Trophoblast cell (in vitro differentiated cells and primary cell): ENCODE measurements at places on chromosomes 12 and 14.
A peak's percentile ranks its signal among the peaks of the same experiment; 100 is the strongest.

GRCh38 chr12:46933947-46934346 lies 108.2 kb upstream of the SLC38A4 start:
- DNase-seq = peak; percentile 52

DNA sequence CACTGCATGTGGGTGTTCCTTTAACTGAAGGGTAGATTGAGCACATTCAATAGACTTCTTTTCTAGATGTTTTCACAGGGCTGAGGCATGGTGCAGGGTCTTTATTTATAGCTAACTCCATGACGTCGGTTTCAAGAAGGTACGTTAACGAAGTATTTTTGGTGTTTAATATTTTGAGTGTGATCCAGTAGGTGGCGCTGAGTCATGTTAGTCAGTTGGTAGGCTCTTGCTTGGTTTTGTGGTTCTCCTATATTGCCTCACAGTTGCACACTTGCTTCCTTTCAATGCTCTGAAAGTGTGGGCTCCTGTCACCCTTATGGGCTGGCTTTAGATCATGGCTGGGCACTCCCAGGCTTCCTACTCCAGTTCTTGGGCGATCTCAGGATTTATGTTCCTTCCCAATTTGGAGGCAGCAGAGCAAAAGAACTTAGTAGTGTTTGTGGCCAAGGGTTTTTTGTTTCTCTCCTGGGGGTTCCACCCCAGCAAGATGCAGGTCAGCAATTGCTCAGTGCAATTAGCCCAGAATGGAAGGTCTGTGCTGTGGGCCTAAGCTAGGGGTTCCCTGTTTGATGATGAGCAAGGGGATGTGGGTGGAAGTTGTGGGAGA lies 471.6 kb upstream of the FOXG1 start:
- no peak for DNase-seq

DNA sequence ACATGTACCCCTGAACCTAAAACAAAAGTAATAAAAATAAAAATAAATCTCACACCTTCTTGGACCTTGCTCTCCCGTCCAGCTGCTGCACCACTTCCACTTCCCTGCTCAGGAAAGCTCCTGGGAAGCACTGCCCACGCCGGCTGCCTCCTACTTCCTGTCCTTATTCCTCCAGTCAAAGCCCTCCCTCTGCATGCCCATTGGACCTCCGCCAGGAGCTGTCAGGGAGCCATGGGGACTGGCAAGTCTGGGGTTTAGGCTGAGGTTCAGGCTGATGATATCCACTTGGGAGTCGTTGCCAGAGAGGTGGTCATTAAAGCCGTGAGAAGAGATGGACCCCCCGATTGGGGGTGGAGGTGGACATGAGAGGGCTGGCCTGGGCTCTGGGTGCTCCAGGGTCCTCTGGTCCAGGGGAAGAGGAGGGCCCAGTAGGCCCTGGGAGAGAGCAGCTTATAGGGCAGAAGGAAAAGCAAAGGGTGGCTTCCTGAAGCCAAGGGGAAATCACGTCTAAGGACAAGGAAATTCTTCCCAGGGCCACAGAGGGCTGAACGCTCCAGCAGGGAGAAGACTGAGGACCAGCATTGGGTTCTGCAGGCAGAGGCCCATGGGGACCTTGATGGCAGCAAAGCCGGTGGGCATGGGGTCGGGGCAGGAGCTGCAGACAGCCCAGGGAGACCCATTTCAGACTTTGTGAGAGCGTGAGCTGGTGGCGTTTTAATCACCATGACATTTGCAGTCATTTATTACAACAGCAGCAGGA lies 78.7 kb downstream of the FZD10 start:
- no peak for DNase-seq

DNA sequence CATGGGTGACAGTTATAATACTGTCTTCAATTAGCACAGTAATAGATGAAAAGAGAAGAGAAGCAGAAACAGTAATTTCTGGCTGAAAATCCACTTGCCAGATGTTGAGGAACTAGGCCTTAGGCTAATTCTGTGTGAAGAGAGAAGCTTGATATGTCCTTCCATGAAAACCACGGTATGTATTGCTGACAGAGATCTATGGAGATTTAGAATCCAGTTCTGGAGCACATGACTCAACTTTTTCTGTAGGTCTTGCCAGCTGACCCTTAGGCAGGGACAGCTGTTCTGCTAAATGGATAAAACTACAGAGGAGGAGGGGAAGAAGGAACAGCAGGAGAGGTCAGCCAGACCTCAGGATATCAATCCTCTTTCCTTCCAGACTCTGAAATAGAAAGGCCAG lies 211.5 kb downstream of the PRKD1 start:
- no peak for DNase-seq

DNA sequence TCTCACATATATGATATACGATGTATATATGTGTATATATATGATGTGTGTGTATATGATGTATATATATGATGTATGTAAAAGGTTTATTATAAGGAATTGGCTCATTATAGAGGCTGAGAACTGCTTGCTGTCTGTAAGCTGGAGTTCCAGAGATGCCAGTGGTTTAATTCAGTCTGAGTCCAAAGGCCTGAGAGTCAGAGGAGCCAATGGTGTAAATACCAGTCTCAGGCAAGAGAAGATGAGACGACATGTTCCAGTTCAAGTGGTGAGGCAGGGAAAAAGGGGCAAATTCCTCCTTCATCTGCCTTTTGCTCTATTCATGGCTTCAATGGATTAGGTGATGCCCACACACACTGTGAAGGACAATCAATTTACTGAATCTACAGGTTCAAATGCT lies 17.1 kb upstream of the STYK1 start:
- no peak for DNase-seq

DNA sequence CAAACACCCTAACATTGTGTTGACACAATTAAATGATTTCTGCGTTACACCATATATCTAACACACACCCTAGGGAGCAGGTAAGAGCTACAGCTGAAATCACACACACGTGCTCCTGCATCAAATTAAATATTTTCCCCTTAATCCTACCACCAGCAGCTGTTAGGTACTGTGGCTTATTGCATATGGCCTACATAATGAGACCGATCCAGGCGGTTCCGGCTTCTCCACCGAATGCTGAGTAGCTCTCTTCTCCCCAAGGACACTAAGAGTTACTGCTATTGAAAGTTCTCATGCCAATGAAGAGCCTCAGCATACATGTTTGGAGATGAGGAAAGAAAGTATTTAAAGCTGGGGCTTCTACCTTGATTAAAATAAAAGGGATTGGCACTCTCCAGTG lies 472.2 kb upstream of the STXBP6 start:
- DNase-seq = no peak

DNA sequence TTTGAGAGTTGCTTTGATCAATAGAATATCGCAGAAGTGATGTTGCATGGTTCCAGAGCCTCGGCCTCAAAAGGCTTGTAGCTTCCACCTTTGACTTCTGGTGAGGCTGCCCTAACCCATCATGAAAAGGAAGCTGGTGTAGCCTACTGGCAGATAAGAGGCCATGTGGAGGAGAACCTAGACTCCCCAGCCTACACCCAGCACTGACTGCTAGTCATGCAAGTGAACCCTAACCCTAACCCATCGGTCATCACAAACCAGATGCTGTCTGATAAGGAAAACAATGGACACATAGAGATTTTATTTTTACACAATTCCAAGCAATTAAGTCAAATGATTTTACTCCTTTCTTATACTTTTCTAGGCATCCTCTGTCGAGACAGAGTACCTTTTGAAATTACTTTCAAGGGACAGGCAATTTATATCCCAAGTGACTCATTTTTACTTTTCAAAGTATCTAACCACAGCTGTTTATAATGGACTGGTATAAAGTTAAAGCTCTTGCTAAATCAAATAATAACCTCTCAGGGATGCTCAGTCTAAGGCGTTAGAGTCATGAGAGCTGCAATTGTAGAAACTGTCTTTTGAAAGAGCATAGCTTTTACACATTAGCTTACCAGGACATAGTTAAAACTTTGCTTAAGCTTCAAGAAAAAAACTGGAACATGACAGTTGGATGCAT lies 17.6 kb downstream of the PTPRB start:
- no peak for DNase-seq

GRCh38 chr14:53766106-53766505 lies 190.5 kb downstream of the BMP4 start:
- DNase-seq = no peak

GRCh38 chr12:43758247-43758727 lies 303 bp downstream of the PUS7L start:
- peak; percentile 16 for DNase-seq

- DNase-seq = peak; percentile 83
These were observed 20.6 kb upstream of the PYGL start for GRCh38 chr14:50964683-50965390.

DNA sequence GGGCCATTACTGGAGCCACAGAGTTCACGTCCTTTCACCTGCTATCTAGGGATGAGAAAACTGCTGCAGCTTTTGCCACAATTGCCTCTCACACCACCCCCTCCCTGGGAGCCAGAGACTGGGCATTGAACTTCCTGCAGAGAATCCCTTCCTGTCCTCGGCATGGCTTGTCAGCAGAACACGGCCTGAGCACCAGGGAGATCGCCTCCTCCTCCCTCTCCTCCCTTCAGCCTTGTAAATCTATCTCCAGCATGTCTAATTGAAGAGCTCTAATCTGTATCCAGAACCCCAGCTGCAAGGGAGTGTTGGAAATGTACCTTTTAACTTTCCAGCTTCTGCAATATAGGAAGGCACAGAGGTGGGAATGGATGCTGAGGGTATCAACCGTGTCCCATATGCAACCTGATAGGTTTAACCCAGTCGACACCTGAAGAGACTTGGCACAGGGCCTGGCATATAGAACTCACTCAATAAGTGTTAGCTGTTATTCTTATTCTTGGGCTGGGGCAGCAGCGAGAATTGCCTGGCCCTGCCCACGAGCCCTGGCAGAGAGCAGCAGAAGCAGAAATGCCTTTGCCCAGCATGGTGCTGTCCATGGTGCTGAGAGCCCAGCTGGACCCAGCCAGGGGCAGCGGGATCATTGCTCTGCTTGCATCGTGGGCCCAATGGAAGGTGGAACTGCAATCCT lies 26.8 kb downstream of the TMEM63C start:
- peak; percentile 83 for DNase-seq

- peak; percentile 85 for DNase-seq
These were observed 257.4 kb downstream of the ZFP36L1 start for GRCh38 chr14:68535404-68536017.

DNA sequence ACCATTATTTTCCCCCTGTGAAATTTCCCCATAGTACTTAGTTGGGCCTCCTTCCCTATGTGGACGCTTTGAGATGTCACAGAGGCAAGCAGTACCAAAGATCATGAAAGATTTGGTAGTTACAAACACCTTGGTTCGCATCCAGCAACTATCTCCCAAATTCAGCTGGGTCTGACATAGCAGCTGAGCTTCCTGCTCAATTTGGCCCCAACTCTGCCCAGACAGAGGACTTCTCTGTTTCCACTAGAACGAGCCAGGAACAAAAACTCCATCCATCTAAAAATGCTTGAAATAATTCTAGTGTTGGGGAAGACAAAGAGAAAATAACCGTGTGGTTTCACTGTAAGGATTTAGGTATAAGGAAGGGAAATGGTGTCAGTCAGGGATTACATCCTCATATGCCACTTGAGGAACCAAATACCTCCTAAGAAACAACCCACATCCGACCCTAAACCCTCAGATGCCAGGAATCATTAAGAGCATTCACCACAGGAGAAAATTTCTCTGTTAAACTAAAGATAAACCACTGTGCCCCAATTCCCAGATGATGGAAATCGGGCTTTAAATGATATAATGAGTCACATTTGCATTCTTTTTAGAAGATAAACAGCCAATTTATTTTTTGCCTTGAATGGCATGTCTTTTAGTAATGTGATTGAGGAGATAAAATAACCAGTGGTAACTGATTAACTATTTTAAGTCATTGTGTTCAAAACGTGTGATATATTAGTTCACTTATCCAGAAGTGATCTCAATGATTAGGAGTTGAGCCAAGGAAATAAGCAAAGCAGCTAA lies 103.7 kb upstream of the IFNG-AS1 start:
- DNase-seq = no peak

DNA sequence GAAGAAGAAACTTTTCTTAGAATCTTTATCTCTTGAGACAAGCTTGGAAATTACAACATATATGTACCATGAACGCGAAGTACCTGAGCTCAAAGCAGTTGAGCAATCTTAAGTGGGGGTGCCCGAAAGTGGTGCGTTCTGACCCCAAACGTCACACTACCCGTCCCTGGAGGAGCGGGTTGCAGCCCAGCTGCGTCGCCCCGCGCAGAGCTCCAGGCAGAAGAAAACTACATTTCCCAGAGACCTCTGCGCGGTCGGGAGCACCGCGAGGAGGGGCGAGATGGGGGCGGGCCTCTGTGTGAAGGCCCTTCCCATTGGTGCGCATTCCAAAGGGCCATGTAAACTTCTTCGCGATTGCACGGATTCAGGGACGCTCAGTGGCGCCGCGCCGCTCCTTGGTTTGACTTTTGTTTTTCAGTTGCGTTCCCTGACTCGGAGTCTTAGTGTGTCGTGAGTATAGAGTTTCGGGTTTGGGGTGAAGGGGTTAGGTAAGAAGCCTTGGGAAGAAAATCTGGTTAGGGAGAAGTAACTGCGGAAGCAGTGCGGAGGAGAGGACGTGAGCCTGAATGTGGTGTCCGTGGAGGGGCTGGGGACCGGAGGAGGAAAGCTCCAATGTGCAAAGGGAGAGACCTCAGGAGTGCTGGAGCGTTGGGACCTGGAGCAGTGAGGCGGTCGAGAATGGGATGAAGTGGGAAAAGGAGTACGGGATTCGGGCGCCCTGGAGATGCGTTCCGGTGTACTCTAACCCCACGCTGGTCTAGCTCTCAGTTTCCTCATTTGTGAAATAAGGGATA lies at the start of gene CCDC77:
TSS of gene CCDC77 (plus strand) at position 410 of the 794 bp plus-strand sequence. CDS start 7,740 bp downstream, outside the sequence.
- peak; percentile 97 for DNase-seq

DNA sequence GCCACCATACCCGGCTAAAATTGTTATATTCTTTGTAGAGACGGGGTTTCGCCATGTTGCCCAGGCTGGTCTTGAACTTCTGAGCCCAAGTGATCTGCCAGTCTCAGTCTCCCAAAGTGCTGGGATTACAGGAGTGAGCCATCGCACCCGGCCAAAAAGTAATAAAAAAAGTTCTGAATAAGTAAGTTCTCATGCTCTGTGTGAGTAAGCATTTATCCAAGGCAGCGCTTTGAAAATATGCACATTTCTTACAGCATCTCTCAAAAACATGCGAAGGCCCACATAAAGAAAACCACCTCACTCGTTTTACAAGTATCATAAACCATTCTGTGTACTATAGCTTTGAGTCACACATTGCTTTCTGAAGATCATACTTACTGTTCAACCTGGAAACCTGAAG lies 8.6 kb downstream of the GIT2 start:
- peak; percentile 70 for DNase-seq

GRCh38 chr14:91354221-91354916 lies 63.3 kb downstream of the CCDC88C start:
- DNase-seq = no peak

DNA sequence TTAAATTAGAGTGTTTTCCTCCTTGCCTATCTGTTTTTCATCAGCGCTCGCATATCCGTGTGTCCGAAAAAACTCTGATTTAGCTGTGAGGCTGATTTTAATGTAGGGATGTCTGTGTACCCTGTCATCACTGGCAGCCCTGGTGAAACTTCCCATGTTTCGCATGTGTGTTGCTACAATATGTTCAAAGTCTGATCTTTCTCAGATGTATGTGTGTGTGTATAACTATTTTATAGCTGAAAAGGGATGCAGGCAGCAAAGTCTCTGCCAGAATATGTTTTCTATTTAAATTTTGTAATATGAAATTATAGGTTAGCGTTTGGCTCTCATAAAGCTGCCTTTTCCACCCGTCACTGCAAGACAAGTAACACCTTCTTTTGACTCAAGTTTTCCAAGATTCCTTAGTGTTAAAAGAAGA lies 154.8 kb downstream of the TMTC2 start:
- no peak for DNase-seq
